ENCODE measurements at places on chromosomes 3 and 15.

- no peak for DNase-seq
Observed at GRCh38 chr3:129348734-129349133, 70.1 kb downstream of the HMCES start.

DNA sequence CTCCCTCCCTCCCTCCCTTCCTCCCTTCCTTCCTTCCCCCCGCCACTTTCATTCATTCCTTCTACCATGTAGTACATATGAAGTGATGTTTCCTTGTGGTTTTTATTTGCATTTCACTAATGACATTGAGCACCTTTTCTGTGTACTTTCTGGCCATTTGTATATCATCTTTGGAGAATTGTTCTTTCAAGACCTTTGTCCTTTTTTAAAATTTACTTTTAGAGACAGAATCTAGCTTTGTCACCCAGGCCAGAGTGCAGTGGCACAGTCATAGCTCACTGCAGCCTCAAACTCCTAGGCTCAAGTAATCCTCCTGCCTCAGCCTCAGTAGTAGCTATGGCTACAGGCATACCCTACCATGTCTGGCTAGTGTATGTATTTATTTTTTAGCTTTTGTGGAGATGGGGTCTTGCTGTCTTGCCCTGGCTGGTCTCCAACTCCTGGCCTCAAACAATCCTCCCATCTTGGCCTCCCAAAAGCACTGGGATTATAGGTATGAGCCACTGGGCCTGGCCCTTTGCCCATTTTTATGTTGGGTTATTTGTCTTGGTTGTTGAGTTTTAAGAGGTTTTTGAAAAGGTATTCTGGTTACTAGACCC lies 42.0 kb upstream of the CTDSPL2 start:
- no peak for DNase-seq

DNA sequence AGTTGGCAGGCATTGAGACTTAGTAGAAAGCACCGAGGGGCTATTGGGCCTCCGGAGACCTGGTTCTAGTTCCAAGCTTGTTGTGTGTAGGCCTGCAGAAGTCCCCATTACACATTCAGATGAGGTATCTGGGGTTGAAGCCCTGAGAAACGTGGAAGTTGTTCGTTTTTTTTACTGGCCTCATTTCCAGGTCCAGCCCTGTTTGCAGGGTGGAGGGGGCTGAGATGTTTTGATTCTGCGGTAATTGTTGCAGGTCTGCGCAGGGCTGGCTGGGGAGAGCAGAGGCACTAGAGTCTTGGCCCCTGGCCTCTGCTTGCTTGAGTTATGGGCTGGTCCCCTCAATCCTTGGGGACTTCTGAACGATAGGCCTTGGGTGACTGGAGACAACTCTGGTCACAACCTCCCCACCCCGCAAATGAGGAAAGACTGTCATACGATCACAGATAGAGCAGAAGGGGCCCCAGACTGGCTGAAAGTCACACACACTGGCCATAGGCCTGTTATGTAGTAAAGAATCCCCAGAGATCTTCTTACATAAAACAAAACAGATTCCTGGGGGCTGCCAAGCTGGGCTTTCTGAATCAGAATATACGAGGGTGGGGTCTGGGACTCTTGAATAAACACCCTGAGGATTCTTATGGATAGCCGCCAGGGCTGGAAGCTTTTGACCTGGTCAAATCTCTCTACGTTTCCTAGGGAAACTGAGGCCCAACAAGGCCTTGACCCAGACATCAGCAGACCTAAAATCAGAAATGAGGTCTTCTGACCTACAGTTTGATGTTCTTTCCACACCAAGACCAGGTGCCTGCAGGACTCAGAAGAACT lies 15.6 kb downstream of the KBTBD13 start:
- DNase-seq = no peak

- no peak for DNase-seq
Observed at GRCh38 chr3:46472736-46473135, 8.0 kb upstream of the LTF start.

- no peak for DNase-seq
Observed at GRCh38 chr3:123019591-123019990, 8.0 kb downstream of the SEMA5B start.

GRCh38 chr15:58590926-58591325 lies 158.6 kb downstream of the ADAM10 start:
- DNase-seq = no peak

DNA sequence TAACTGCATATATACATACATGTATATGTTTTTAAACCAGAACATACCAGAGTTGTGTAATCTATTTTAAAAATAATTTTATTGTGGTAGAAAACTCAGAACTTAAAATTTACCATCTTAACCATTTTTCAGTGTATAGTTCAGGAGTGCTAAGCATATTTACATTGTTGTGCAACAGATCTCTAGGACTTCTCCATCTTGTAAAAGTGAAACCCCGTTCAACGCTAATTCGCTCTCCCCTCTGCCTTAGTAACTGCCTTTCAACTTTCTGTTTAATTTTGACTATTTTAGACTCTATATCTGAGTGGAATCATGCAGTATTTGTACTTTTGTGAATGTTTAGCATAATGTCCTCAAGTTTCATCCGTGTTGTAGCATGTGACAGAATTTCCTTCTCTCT lies 51.8 kb upstream of the SSR3 start:
- no peak for DNase-seq

DNA sequence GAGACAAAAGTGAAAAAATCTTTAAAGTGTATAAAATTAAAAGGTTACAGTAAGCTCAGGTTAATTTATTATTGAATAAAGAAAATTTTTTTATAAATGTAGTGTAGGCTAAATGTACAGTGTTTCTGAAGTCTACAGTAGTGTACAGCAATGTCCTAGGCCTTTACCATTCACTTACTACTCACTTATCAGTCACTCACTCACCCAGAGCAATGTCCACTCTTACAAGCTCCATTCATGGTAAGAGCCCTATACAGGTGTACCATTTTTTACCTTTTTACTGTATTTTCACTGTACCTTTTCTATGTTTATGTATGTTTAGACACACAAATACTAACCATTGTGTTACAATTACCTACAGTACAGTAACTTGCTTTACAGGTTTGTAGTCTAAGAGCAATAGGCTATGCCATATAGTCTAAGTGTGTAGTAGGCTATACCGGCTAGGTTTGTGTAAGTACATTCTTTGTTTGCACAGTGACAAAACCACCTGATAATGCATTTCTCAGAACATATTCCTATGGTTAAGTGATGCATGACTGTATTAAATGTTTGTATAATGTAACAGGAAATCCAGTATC lies 38.1 kb upstream of the NECTIN3 start:
- no peak for DNase-seq

DNA sequence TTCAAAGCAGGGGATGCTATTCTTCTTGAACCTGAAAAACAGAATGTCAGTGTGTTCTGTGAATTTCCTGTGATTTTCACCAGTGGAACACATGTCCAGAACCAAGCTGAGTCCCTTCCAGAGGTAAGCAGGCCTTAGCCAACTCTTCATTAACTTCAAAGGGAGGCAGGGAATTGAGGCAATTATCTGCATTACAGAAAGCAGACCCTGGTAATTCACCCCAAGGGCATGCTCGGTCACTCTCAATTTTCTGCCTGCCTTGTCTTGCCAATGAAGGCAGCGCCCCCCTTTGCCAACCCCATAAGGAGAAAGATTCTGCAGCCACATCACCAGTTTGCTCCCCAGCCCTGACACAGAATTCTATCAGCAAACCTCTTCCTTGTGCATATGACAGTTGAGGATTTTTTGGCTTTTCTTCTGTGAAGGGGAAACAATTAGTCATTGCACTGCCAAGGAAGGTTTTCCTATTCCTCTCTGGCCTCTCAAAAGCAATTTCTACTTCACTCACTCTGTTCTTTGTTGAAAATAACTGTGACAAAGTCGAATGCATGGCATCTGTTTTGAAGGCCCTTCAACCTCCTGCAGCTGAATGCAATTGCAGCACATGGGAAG lies 85.3 kb downstream of the HHLA2 start:
- no peak for DNase-seq

- DNase-seq = no peak
Observed at GRCh38 chr3:27824312-27825200, 102.4 kb upstream of the EOMES start.

GRCh38 chr3:15266510-15267376 lies 60.7 kb downstream of the CAPN7 start:
- DNase-seq = no peak
